ENCODE measurements at places on chromosomes 1 and 21. TPM values are rescaled to one million over a fixed set of nuclear protein-coding genes. Genes with fewer than 3 reads are reported as not detected.

- DNase-seq = no peak
These were observed 1016.1 kb downstream of the KCNT2 start for GRCh38 chr1:195591917-195592672.

GRCh38 chr1:175673371-175674150, 69.8 kb downstream of the TNR start:
- DNase-seq = no peak

DNA sequence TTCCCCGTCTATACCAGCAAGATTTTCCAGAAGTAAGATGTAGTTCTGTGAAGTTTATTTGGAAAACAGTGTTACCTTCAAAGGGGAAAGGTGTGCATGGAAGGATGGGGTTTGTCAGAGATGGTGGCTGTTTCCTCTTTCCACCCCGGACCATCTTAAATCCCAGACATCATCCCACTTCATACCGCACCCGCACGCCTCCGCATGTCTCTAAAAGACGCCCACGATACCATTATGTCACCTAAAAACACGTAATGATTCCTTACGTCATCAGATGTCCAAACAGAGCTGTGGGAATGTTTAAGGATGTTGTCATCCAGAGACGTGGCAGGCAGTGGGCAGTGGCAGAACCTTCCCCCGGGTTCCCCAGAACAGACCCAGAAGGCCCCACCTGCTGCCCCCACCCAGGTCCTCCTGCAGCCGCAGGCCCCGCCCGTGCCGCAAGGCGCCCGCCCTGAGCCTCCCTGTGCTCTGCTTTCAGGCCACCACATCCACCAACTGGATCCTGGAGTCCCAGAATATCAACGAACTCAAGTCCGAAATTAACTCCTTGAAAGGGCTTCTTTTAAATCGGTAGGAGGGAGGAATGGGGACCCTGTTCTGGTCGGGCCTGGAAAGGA, 152.2 kb downstream of the PEX14 start:
- no peak for DNase-seq

DNA sequence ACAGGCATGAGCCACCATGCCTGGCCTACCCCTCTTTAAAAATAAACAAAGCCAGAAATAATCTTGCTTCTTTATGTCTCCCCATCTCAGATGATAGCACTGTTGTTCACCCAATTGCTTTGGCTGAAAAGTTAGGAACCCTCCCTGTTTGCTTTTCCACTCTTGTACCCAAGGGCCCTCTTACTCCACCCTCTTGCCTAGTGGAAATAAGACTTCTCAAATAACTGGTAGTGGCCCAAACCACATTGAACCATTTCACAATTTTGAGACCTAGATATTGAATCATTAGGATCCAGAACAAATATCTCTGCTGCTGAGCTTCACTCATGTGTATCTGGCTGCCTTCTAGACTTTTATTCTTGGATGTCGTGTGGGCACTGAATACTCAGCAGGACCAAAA, 37.7 kb downstream of the RNF220 start:
- DNase-seq = no peak

DNA sequence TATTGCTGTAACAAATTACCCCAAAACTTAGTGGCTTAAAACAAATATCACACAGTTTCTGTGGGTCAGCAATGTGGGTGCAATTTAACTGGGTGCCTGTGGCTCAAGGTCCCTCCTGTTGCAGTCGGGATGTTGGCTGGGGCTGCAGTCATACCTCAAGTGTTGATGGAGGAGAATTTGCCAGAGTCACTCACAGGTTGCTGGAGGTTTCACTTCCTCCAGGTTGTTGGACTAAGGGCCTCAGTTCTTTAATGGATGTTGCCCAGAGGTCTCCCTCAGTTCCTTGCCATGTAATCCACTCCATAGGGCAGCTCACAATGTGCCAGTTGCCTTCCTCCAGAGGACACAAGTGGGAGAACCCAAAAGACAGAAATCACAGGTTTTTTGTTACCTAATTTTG, 2.5 kb upstream of the TAF13 start:
- DNase-seq = no peak

The G0S2 gene
- polyA plus RNA-seq = 5.8 TPM

The SPATA1 gene
- 1.4 TPM for polyA plus RNA-seq

The RAD54L gene
- 9.2 TPM for polyA plus RNA-seq

The LHX8 gene
- not detected for polyA plus RNA-seq

The KCNJ15 gene
- 236 TPM for polyA plus RNA-seq

Measured in left renal pelvis (tissue), 4 donors.